ENCODE measurements at places on chromosomes 6 and 20.

DNA sequence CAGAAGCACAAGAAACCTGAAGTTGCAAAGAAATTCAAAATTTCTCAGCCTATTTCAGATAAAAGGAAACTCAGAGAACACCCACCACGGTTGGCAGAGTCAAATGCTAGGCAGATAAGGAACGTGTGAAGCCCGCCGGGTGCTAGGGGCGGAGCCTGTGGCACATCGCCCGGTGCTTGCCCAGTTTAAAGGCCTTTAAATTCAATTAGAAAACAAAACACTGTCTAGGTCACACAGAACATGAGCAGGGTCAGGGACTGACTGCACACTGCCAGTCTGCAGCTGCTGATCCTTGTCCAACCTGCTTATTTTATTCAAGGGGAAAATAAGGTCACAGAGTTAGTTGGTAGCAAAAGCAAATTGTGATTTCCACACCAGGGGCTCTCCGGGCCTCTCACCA is 75.8 kb downstream of the PSMG4 start:
- DNase-seq = no peak

- no peak for DNase-seq
Observed at GRCh38 chr6:106522562-106523250, 106.6 kb downstream of the RTN4IP1 start.

DNA sequence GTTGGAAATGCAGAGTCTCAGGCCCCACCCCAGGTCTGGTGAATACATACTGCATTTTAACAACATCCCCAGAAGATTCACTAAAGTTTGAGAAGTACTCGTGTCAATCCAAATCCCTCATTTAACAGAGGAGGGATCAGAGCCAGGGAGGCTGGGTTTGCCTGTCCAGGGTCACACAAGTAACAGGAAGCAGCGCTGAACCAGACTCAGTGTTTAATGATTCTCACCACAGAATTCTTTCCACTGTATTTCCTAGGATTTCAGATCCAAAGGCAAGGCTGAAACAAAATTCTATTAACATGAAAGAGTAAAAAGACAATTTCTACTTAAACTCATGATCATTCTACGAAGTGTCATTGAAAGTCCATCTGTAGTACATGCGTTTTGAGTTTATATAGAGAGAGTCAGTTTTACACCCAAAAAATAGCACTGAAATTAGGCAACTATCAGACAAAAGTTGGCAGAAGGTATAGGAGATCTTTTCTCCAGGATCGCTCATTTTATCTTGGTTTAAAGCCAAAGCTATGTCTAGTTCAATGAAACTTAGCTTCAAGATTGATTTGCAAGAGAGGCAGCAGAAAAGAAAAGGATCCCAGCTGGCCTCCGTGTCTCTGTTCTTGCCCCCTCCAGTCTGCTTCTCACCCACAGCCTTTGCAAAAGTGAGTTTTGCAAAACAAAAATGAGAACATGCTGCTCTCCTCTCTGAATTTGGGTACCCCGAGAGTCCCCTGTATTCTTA is 6.0 kb upstream of the AGPAT4 start:
- DNase-seq = no peak

DNA sequence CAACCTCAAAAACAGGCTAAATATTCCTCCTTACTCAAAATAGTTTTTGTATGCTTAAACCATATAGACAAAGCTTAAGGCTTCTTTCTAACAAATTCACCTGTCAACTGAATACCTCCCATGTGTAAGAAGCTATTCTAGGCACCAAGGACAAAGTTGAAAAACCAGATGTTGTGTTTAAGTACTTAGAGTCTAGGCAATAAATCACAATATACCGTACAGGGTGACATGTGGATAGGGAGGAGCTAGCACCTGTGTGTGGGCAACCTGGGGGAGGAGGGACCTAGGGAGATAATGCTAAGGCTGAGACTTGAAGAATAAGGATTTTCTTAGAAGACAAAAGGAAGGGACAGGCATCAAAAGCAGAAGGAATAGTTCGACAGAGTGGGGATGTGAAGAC is 123.5 kb downstream of the LMBRD1 start:
- no peak for DNase-seq

DNA sequence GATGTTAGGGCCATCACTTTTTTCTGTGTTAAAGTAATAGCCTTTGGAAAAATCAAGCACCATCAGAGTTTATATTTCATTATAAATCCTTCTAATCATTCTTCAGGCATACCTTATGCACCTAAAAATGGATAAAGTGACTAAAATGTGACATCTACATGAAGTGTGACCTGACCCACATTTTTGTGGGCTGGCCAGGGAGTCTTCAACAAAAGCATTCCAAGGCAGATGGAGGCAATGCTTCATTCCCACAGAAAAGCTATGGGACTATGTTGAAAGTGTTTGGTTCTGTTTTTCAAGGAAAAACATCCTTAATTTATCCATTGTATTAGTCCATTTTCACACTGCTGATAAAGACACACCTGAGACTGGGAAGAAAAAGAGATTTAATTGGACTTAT is 58.8 kb upstream of the LTV1 start:
- no peak for DNase-seq

DNA sequence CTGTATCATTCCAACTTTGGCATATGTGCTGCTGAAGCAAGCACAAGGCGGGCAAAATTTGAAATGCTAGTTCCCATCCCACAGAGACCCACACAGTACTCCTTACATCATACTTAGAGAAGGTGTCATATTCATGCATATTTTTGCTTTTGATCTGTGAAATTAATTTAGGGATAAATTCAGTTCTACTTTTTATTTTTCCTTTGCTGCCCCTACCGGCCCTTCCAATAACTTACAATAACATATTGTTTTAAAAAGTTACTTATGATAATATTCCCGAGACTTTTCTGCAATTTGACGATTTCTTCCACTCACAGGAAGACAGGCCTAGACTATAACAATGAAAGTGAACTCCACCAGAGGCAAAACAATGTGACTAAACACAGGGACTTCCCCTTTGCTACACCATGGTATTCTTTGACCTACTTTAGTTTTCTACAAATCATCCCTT is 35.0 kb downstream of the SESN1 start:
- DNase-seq = no peak

DNA sequence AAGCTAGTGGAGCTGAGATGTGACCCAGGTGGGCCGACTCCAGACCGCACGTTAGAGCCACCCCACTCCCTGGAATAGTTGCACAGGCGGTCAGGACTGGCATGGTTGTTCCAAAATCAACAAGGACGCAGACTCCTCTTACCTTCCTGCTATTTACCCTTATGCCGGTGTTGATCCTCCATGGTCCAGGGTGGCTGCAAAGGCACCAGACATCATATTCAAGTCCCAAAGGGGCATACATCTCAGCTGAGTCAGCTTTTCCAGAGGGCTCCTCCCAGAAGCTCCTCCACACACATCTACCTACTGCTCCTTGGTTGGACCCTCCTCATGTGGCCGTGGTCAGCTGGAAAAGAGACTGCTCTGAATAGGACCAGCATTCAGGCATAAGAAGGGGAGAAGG is 112.2 kb downstream of the SYCP2 start:
- DNase-seq = no peak

GRCh38 chr6:106446287-106446885 is 85.9 kb downstream of the CRYBG1 start:
- DNase-seq = no peak

Data from activated CD8-positive, alpha-beta memory T cell treated with anti-CD3 and anti-CD28 coated beads for 1 hour (primary cell).